Fibroblast of lung (primary cell): ENCODE measurements at places on chromosomes 2 and 18. TPM values are rescaled to one million over a fixed set of nuclear protein-coding genes. Genes with fewer than 3 reads are reported as not detected.
A peak's percentile ranks its signal among the peaks of the same experiment; 100 is the strongest.

The SLC38A11 gene
- 0.26 and 0.50 TPM in 2 replicates for total RNA-seq

The FBLN7 gene
- 0.51 and 0.99 TPM in 2 replicates for total RNA-seq

The LIMS4 gene
- 0.26 and 1.8 TPM in 2 replicates for total RNA-seq

The APCDD1 gene
- 4.9 and 17.3 TPM in 2 replicates for total RNA-seq

The SCN2A gene
- 2.1 and 7.1 TPM in 2 replicates for total RNA-seq

The DIPK1C gene
- not detected in 2 replicates for total RNA-seq

The REG3G gene
- total RNA-seq, result not detected in 2 replicates

The CREG2 gene
- under 0.01 and 0.50 TPM in 2 replicates for total RNA-seq

The CD207 gene
- not detected in 2 replicates for total RNA-seq

The DSG4 gene
- total RNA-seq, result not detected in 2 replicates

DNA sequence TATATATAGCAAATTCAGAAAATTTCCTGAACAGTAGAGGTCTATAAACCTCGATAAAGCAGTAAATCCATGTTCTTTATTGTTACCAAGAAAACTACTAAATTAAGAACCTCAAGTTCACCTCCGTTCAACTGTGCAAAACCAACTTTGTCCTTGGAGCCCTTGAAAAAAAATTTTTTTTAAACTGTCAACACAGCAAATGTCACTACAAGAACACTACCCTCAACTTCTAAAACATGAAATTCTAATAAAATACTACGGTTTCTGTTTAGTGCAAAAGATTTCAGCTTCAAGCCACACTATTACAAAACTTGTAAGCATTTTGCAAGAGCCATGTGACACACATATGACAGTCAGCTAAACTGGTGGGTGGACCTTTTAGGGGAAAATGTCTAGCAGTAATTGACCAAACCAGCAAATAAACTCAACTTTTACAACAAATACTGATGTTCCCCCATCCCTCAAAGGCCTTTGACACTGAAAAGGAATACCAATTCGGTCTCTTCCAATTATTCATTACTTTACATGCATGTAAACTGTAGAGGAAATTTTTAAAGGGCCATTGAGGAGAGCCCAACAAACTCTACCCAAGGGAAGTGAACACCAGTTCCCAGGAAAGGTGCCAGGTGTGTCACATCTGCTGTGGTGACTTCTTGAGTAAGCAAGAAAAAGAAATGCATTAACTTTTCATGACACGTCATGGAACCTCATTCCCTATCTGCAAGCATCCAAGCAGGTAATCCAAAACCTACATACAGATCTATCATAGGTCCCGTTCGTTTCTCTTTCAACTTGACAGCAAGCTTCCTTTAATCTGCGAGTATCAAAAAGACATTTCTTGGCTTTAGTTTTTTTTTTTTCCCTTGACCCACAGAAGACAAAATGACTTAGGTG is 1.4 kb downstream of the RAB1A start:
- peak overlapping the region; percentile 99 for H3K4me3 ChIP-seq
- no peaks in the 10 kb centered on the region for H3K36me3 ChIP-seq
- H3K27ac ChIP-seq, result peak overlapping the region; percentile 99
- no peaks in the 10 kb centered on the region for H3K4me1 ChIP-seq

- no peaks in the 10 kb centered on the region for H3K27me3 ChIP-seq
- no peaks in the 10 kb centered on the region for H3K36me3 ChIP-seq
- H3K4me3 ChIP-seq, result no peak overlapping the region
- H3K4me1 ChIP-seq, result no peaks in the 10 kb centered on the region
- H3K27ac ChIP-seq, result no peak overlapping the region
Measured at GRCh38 chr2:112217854-112218253, 37.0 kb downstream of the ZC3H8 start.

GRCh38 chr2:133416736-133417135 is 151.5 kb downstream of the NCKAP5 start:
- H3K4me3 ChIP-seq, result no peak overlapping the region
- H3K27ac ChIP-seq, result no peak overlapping the region

DNA sequence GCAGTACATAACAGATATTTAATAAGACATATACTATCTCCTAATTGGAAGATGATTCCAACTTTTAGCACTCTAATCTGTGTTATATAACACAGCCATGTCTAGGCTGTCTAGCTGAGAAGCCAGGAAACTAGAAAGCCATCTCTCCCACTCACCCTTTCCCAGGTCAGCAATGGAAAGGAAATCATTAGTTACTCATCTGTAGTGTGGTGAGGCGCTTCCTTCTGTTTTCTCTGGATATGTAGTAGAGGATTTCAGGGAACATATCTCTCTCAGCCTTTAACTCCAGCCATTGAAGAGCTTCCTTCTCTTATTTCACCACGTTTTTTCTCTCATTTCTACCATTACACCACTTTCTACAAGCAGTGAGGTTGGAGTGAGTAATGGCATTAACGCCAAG is 19.4 kb downstream of the RBBP8 start:
- H3K4me3 ChIP-seq, result no peak overlapping the region
- H3K4me1 ChIP-seq, result no peaks in the 10 kb centered on the region
- no peak overlapping the region for H3K27ac ChIP-seq
- no peaks in the 10 kb centered on the region for H3K27me3 ChIP-seq

- no peak overlapping the region for H3K27ac ChIP-seq
- no peaks in the 10 kb centered on the region for H3K36me3 ChIP-seq
- no peak overlapping the region for H3K4me3 ChIP-seq
- no peak for DNase-seq
Measured at GRCh38 chr2:239765911-239766310, 259.2 kb downstream of the NDUFA10 start.

DNA sequence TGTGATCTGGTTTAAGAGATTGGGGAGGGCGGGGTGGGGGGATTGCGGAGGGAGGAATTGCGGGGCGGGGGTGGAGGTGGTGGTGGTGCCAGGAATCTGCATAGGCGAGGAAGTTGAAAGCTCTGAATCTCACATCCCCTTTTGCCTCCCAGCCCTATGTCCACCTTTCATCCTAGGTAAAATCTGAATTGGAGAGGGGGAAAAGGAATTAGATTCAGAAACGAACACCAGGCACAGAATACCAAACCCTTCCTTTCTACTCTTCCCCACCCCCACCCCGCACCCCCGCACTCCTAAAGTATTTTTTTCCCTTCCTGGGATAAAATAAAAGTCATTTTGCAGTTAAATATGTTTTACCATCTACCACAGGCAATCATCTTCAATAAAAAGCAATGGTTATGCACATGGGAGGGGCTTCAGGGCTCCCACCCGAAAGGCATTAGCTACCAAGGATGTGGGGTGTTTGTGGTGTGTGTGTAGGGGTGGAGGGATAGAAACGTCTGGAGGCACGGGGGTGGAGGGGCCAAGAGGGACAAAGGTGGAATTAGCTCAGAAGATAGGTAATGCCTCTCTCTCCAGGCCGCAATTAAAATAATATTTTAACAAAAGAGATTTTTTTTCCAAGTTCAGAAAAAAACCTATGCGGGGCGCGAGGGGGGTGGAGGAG is 1.8 kb downstream of the IGFBP5 start:
- peaks cover 19% of the 10 kb centered on the region for H3K4me1 ChIP-seq
- peak overlapping the region; percentile 72 for H3K4me3 ChIP-seq
- H3K36me3 ChIP-seq, result no peaks in the 10 kb centered on the region
- no peak for DNase-seq
- peak overlapping the region; percentile 61 for H3K27ac ChIP-seq

- H3K4me3 ChIP-seq, result no peak overlapping the region
- no peak overlapping the region for H3K27ac ChIP-seq
- no peak for DNase-seq
- H3K27me3 ChIP-seq, result no peaks in the 10 kb centered on the region
- H3K4me1 ChIP-seq, result no peaks in the 10 kb centered on the region
- peaks cover 22% of the 10 kb centered on the region for H3K36me3 ChIP-seq
Measured at GRCh38 chr2:47152803-47153202, 2.3 kb downstream of the STPG4 start.

DNA sequence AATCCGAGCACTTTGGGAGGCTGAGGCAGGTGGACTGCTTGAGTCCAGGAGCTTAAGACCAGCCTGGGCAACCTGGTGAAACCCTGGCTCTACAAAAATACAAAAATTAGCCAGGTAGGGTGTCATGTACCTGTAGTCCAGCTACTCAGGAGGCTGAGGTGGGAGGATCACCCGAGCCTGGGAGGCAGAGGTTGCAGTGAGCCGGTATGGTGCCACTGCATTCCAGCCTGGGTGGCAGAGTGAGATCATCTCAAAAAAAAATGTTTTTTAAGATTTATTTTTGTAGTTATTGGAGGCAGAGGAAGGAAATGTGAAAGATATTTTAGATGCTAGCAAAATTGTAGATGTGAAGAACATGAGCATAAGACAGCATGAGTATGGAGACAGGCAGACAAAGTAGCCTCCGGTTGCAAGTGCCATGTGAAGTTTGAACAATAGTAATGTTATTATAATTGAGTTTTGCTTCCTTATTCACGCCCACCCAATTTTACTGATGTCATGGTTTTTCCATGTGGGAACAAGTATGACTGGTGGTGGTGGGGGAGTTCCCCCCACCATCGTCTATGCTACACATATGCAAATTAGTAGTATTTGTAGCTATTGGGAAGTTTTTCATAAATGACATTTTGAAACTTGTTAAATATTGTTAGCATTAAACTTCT is 18.0 kb downstream of the REL start:
- no peaks in the 10 kb centered on the region for H3K4me1 ChIP-seq
- no peak overlapping the region for H3K4me3 ChIP-seq
- no peaks in the 10 kb centered on the region for H3K27me3 ChIP-seq
- H3K27ac ChIP-seq, result no peak overlapping the region
- H3K36me3 ChIP-seq, result no peaks in the 10 kb centered on the region
- DNase-seq, result no peak

DNA sequence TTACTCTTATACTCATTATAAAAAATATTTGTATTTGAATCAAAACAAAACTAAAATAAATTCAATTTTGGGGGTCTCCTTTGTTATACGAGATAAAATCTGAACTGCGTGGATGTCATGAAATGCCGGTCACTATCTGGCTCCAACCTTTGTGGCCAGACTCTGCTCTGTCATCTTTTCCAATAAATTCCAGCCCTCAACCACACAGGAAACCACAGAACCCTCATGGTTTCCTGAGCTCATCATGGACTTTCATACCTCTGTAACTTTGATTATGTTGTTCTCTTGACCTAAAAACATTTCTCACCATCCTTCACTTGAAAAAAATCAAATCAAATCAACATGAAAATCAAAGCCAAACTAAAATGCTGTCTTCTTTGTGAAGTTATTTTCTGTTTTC is 724.7 kb downstream of the METTL4 start:
- no peaks in the 10 kb centered on the region for H3K27me3 ChIP-seq
- H3K4me1 ChIP-seq, result no peaks in the 10 kb centered on the region
- no peak overlapping the region for H3K27ac ChIP-seq
- H3K36me3 ChIP-seq, result no peaks in the 10 kb centered on the region

GRCh38 chr18:14941256-14941655 is 193.3 kb downstream of the ANKRD30B start:
- DNase-seq, result no peak
- H3K4me3 ChIP-seq, result no peak overlapping the region
- no peaks in the 10 kb centered on the region for H3K36me3 ChIP-seq

DNA sequence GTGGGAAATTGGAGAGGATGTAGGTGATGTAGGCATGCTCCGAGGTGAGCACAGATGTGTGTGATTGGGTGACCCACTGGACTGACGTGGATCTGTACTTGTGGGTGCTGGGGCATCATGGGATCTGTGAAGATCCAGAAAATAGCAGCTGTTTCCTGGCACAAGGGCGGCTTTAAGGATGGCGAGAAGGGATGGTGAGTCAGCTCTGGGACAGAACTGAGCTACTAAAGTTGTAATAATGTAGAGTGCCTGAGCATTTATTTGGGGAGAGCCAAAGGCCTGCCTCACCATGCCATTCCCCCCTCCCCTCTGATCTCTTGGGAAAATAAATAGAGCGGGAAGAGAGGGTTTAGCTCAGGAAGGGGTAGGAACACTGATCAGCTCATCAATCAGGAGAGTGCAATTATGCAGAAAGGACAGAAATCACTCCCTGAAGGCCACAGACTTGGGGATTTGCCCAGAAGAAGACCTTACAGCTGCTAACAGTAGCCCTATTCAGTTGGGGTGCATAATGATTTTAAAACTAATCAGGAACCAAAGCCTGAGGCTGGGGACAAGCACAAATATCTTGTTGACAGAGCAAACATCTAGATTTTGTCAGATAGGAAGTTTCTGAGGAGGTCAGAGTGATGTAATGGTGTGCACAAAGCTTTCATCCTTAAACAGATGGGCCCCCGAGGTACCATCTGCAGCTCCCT is 30.3 kb downstream of the TANC1 start:
- peak; percentile 87 for DNase-seq
- no peak overlapping the region for H3K4me3 ChIP-seq
- H3K27me3 ChIP-seq, result no peaks in the 10 kb centered on the region
- peaks cover 22% of the 10 kb centered on the region for H3K4me1 ChIP-seq
- H3K27ac ChIP-seq, result peak overlapping the region; percentile 55
- H3K36me3 ChIP-seq, result peaks cover 1% of the 10 kb centered on the region

GRCh38 chr2:98911126-98911375 is 25.0 kb downstream of the CRACDL start:
- no peak overlapping the region for H3K27ac ChIP-seq
- no peak overlapping the region for H3K4me3 ChIP-seq
- H3K27me3 ChIP-seq, result no peaks in the 10 kb centered on the region
- no peak for DNase-seq
- peaks cover 8% of the 10 kb centered on the region for H3K4me1 ChIP-seq

- H3K27me3 ChIP-seq, result no peaks in the 10 kb centered on the region
- peaks cover 19% of the 10 kb centered on the region for H3K4me1 ChIP-seq
- H3K4me3 ChIP-seq, result no peak overlapping the region
- no peak for DNase-seq
- H3K36me3 ChIP-seq, result no peaks in the 10 kb centered on the region
Measured at GRCh38 chr2:20146401-20146800, 78.5 kb downstream of the SDC1 start.

GRCh38 chr2:3041246-3041645 is 336.4 kb downstream of the EIPR1 start:
- H3K27me3 ChIP-seq, result no peaks in the 10 kb centered on the region
- DNase-seq, result no peak
- no peak overlapping the region for H3K27ac ChIP-seq
- H3K4me1 ChIP-seq, result no peaks in the 10 kb centered on the region
- no peak overlapping the region for H3K4me3 ChIP-seq

- no peak overlapping the region for H3K4me3 ChIP-seq
- no peak overlapping the region for H3K27ac ChIP-seq
- DNase-seq, result no peak
- H3K27me3 ChIP-seq, result no peaks in the 10 kb centered on the region
Measured at GRCh38 chr18:48915626-48916425, 34.9 kb downstream of the SMAD7 start.

GRCh38 chr2:27772804-27773203 is 1.3 kb downstream of the MRPL33 start:
- H3K36me3 ChIP-seq, result peaks cover 2% of the 10 kb centered on the region
- H3K27me3 ChIP-seq, result no peaks in the 10 kb centered on the region
- H3K27ac ChIP-seq, result no peak overlapping the region
- peak overlapping the region; percentile 91 for H3K4me3 ChIP-seq
- no peaks in the 10 kb centered on the region for H3K4me1 ChIP-seq

GRCh38 chr2:64284751-64285150 is 140.5 kb upstream of the PELI1 start:
- H3K4me3 ChIP-seq, result no peak overlapping the region
- H3K27me3 ChIP-seq, result no peaks in the 10 kb centered on the region
- H3K4me1 ChIP-seq, result peaks cover 16% of the 10 kb centered on the region
- H3K36me3 ChIP-seq, result no peaks in the 10 kb centered on the region
- no peak overlapping the region for H3K27ac ChIP-seq

DNA sequence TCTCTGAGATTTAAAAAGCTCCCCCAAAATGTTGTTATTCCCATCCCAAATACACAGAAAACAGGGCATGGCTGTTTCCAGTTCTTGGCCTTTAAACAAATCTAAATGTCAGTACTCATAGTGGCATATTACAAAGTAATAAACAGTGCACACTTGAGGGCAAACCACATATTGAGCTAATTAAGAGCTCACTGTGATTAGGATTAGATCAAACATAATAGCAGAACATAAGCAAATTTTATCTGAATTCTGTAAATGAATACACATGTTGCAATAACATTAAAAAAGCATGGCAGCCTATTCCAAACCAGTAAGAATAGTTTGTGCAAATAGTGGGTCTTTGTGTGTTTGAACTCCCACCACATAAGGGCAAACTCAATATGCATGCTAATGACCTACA is 66.7 kb downstream of the FAM228A start:
- H3K4me3 ChIP-seq, result no peak overlapping the region
- no peaks in the 10 kb centered on the region for H3K27me3 ChIP-seq
- no peak for DNase-seq
- H3K4me1 ChIP-seq, result no peaks in the 10 kb centered on the region
